ENCODE measurements at places on chromosomes 1 and 21.

DNA sequence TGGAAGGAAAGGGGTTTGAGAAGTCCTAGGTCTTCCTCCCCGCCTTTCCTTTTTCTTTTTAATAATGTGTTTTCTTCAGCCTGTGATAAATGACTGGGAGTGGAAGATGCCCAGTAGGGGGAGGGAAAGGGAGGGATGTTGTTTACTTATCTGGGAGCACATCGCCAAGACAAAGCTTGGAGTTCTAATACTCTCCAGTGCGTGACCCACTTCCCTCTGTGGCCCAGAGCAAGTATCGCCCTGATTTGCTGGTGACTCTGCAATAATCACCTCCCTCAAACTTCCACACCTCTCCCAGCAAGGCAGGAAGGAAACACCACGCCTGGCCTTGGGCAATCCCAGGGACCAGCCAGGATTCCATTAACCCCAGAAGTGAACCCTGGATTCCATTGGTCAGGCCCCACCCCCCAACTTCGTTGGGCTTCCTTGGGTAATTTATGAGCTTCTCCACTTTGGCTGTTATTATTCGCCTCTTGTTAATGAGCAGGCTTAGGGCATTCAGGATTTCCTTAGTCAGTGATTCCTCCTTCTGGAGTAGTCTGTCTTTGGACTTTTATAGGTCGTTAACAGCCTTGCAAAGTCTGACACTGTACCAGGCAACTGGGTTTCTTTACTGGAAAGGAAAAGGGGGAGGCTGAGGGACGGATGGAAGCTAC lies 24.3 kb upstream of the GRHL3 start:
- no peak for DNase-seq

GRCh38 chr21:39153842-39154241 lies 29.4 kb downstream of the PSMG1 start:
- no peak for DNase-seq

DNA sequence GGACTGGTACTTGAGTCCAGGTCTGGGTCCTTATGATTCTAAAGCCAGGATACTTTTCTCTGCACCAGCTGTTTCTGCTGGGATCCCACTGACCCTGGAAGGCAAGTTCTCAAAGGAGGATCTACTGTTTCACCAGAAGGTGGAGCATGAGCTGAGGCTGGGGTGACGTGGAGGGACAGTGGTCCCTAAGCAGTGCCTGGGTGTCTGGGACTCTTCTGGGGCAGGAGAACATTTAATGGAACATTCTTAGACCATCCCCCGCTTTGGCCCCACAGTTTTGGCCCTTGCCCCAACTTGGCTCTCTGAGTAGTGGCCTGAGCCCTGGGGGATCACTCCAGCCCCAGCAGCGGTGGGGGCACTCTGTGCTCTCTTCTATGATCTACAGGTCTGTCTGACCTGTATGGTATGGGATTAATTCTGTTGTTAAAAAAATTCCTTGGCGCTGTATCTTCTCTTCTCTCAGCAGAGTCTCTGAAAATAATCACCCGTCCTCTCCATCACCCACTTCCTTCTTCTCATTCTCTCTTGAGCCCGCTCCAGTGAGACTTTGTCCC lies 60.3 kb upstream of the CSF3R start:
- no peak for DNase-seq

DNA sequence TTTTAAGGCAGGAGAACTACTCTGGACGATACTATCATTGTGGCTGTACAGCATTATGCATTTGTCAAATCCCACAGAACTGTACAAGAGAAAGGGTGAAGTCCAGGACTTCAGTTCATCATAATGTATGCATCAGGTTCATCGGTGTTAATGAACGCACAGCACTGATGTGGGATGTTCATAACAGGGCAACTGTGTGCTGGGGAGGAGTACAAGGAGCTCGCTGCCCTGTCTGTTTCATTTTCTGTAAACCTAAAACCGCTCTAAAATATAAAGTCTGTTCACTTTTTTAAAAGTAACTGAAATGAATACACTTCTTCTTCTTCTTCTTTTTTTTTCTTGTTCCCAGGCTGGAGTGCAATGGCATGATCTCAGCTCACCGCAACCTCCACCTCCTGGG lies 25.0 kb downstream of the TMPRSS2 start:
- no peak for DNase-seq

GRCh38 chr21:38771536-38771935 lies 34.2 kb upstream of the ETS2 start:
- no peak for DNase-seq

DNA sequence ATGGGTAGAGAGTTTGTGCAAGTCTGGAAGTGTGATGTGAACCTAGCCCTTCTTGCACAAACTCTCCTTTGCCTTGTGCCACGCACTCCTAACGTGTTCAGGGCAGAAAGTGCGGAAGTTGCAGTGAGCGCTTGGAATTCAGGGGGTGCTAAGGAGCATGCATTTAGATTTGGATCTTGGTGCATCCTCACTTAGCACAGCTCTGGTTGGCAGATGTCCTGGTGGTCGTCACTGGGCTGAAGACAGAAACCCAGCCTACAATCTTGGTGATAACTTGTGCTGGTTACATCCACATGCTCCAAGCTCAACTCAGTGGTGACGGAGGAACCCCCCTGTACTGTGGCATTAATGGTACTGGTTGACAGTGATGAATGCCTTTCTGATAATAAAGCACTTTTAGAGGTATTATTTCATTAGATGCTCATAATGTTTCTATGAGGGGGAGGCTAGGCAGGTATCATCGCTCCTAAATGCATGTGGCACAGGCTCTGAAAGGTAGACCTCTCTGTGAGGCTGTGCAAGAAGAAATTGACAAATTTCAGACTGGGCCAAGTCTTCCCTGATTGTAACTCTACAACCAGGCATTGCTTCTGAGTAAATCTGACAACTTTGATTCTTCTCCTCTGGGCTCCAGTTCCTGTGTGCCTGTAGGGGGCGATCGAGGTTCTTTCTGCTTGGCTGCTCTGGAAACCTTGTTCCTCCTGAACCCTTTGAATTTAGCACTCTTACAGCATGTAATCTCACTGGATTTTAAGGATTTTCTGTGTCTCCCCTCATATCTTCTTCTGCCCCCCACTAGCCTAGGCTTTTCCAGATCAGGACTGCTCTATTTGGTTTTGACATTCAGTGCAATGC lies 40.6 kb downstream of the MAPKAPK2 start:
- peak; percentile 30 for DNase-seq

DNA sequence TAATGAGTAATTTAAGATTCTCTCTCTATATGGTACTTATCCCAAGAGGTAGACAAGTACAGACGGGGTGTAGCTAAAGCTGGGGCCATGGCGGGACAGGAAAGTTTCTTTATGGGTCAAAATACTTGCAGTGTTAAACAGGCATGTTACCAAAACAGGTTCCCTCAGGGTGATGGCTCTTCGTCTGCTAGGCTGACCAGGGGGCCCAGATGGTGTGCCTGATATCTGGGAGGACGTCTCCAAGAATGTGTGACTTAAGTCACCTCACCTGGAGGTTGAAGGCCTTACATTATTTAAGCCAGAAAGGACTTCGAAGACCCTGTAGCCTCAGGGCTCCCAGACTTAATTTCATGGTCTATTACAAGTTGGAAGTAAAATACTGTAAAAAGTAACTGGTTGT lies 52.7 kb upstream of the FMOD start:
- no peak for DNase-seq

- no peak for DNase-seq
These were observed 36.1 kb downstream of the NTPCR start for GRCh38 chr1:232986527-232986922.

DNA sequence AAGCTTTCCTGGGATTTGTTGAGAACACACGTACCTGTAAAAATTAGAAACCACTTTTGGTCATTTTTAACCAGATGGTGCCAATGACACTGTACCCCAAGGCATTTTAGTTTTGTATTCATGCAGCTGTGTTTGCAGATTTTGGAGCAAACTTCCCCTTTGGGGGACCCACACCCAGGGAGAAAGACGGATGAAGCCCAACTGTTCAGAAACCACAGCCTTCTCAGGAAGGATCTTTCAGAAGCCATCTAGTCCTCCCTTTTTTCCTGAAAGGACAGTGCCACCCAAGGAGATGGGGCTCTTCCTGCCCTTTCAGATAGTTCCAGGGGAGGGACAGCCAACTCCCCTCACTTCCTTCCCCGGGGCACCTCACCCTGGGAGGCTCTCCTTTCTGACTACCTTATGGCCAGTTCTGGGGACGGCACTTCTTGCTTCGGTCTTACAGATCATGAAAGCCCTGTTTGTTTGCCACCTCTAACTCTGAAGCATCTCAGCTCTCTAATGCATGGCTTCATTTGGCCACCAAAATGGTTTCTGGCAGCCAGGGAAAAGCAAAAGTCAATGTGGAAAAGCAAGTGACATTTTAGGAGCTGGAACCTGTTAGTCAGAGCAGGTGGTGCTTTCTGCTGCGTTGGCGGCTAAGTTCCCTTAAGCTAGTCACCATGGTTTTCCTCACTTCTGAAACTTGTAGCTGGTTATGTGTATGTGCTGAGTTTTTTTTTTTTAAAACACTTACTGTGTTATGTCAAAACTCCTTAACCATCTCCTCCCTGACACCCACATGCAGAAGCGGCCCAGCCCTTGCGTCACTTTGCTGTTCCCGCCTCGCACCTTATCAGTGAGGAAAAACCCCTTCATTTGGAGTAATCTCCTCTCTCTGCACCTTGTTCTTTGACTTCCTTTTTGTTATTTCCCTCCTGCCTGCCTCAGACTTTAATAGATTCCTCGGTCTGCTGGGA lies 10.1 kb downstream of the TMCC2 start:
- no peak for DNase-seq

All from NCI-H526 (cell line).